ENCODE measurements at places on chromosomes 7 and 10.

GRCh38 chr7:116762971-116763370, 91.0 kb downstream of the MET start:
- no peak for DNase-seq

- DNase-seq, result no peak
Measured at GRCh38 chr7:91722831-91723230, 157.7 kb downstream of the MTERF1 start.

GRCh38 chr10:111716032-111716431, 467.5 kb downstream of the GPAM start:
- no peak for DNase-seq

- DNase-seq, result no peak
Measured at GRCh38 chr10:36711361-36711760, 414.0 kb upstream of the ANKRD30A start.

DNA sequence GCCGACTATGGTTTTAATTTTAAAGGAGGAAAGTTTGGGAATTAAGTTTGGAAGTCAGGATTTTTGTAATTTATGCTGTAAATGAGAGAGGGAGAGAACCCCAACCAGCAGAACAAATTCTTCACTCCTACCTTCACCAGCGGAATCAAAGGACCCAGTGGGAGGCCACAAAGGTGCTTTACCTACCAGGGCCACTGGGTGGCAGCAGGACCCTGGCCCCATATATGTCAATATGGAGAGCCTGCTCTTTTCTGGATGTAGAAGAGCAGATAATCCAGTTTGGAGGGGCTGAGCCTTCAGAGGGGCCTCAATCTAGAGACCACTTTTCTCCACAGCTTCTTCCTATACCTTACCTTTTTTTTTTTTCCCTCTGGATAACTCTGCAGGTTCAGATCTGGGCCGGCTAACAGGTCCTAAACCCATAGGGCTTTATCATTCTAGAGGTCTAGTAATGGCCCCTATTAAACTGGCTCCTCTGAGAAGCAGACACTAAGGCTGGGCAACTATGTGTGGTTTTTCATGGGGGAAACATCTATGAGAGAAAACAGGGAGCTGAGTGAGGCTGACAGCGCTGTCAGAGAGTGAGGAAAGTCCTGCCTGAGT, 8.5 kb upstream of the SCD start:
- DNase-seq, result no peak
